ENCODE measurements at places on chromosomes 5 and 9.

- DNase-seq, result no peak
Observed at GRCh38 chr5:165325221-165325620, 1819.8 kb downstream of the MAT2B start.

- DNase-seq, result no peak
Observed at GRCh38 chr5:121430538-121430937, 421.1 kb upstream of the FTMT start.

DNA sequence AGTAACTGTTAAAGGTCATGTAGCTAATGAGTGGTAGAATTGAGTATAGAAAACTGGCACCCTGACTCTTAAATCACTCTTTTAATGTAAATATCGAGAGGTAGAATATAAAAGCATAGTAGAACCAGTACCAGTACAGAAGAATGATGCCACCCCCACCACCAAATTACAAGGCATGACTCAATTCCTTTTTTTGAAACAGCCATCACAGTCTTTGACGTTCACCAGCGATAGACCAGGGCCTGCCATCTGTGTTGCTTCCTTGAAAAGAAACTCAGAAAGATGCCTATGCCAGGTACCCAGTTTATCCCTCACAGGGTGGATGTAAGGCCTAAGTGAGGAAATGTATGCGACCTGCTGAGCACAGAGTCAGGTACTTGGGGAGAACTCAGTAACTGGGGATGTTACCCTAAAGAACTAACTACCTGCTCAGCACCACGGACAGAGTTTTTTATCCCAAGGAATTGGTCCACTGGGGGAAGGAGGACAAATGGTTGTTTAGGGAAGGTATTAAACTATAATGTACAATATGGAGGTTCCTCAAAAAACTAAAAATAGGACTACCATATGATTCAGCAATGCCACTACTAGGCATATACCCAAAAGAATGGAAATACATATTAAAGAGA is 116.5 kb downstream of the BRINP1 start:
- no peak for DNase-seq

- no peak for DNase-seq
Observed at GRCh38 chr9:38416461-38416860, 7.8 kb downstream of the IGFBPL1 start.

GRCh38 chr9:88697764-88698432 is 162.9 kb downstream of the NXNL2 start:
- no peak for DNase-seq

DNA sequence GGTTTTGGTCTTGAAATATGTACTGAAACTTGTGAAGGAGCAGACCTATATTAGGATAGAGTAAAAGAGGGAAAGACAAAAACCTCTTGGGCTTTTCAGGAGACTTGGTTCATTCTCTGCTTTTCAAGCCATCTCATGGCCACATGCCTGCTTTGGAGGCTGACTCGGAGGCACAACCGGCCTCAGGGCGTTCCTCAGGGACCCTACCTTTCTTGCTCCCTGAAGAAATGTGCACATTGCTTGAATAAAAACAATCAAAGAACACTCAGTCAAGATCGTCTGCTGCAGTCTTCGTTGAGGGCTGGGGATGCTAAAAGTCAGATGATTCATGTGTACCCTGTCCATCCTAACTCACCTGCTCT is 994 bp downstream of the IRGM start:
- DNase-seq, result no peak

DNA sequence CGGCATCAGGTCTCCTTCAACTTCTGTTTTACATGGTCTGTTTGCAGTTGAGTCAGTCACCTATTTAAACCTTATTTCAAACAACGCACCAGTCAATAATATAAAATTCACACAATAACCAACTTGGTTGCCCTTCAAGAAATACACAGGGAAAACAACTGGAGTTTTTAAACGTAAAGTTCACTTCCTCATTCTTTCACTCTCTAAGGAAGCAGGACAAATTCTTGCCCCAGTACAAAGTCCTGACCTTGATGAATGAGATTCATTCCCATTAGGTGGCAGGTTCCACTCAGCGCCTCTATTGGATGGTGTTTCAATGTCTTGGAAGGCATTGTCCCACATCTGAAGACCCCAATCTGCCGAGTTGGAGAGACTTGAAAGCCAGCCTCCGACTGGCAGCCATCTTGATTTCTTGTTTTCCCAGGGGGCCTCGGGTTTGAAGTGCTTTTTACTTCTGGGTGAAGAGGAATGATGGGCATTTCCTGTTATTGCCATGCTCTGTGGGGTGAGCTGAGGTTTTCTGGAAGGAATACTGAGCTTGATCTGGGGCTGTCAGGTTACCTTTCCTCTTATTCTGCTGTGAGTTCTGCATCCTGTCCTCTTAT is 105.0 kb downstream of the ACER2 start:
- no peak for DNase-seq

- DNase-seq, result peak; percentile 34
Observed at GRCh38 chr9:37034938-37035647, 1.0 kb upstream of the PAX5 start.

DNA sequence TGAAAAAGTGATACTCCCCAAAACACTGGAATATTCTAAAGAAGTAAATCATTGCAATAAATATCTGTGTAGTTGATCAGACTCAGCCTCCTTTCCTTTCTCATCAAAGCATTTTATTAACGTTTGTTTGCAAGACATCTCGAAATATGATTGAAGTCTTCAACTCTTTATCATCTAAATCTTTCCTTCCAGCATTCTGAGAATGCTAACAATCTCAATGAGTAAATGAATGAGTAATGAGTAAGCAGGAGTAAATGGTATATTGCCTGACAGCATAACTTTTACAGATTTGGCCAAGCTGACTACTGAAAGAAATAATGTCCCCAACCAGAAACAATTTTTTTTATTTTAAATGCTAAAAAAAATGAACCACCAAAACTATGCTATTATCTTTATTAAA is 157.1 kb downstream of the SLCO4C1 start:
- DNase-seq, result no peak

GRCh38 chr5:107661650-107662044 is 9.1 kb downstream of the EFNA5 start:
- DNase-seq, result no peak

- DNase-seq, result no peak
Observed at GRCh38 chr5:17411436-17412402, 86.3 kb upstream of the TAF11L2 start.

GRCh38 chr5:154418344-154418820 is 27.4 kb upstream of the SAP30L start:
- no peak for DNase-seq

DNA sequence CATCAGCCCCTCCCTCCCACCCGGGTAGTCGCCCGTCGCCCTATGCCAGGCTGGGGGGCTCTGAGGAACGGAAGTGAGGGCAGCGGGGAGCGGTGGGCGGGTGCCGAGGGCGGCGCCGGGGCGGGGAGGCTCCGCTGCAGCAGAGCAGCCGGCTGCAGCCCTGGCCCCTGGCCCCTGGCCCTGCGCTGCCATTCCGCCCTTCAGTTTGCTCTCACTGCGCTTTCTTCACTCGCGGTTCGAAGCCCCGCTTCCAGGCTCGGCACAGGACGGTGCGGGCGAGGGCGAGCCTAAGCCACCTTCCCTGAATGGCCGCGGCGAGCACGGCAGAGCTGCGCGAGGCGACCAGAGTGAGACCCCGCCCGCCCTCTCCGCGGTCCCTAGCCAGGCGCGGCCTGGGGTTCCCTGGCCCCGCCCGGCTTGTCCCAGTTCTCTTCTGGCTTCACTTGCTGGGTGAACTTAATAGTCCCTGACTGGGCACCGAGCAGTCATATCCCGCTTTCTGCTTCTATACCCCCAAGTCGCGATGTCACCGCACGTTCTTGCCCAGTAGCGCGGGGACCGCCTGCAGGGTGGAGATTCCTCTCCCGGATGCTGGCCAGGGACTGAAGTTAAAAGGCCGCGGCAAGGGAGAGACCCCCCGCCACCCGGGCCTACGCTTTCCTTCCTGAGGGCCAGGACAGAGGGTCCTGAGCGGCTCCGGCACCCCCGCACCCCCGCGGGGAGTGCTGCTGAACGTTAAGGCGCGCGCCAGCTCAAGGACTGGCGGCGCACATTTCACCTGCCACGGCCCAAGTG is 623 bp upstream of the TRIM36 start:
- no peak for DNase-seq

Data from bone marrow (tissue), 2 donors.